ENCODE measurements at places on chromosomes 6 and 20.

DNA sequence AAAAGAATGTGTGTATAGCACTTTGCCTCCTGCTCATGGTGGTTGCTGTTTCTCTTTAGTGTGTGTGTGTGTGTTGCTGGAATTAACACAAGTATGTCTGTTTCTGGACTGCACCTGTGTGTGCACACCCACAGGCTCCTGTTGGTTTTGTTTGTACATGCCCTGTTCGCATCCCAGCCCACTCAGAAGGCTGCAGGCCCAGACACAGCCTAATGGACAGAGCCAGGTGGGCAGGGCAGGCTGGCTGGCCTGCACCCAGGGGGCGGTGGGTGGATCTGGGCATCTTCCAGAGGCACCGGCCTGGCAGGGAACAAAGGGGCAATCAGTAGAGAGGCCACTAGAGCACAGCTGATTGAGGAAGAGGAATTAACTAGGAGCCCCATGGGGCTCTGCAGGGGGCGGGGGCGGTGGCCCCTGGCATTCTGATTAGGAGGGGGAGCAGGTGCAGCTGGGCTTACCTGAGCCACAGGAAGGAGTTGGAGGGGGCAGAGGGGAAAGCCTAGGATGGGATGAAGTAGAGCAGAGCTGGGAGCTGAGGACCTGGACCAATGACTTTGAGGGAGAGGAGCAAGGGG lies 21.9 kb downstream of the CD40 start:
- H3K27me3 ChIP-seq: no peaks in the 10 kb centered on the region
- no peak overlapping the region for H3K27ac ChIP-seq
- no peak overlapping the region for H3K4me3 ChIP-seq

DNA sequence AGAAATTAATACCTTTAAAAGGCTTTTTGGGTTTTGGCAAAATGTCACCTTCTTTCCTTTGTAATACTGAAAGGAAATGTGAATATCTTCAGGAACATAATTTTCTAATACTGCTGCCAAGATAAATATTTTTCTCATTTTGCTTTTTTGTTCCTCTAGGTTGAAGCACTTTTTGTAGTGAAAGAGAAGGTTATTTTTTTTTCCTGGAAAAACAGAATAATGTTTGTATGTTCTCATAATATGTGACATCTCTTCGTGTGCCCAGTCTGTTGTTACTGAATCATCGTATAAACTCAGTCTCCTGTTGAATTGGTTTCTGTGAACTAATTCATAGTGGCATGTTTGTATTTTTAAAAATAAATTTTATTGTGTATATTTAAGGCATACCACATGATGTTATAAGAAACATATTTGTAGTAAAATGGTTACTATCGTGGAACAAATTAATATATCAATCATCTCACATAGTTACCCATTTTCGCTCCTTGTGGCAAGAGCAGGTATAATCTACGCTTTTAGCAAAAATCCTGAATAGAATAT lies 74.4 kb downstream of the SH3BGRL2 start:
- H3K27me3 ChIP-seq: no peaks in the 10 kb centered on the region
- no peak overlapping the region for H3K4me3 ChIP-seq
- no peaks in the 10 kb centered on the region for H3K4me1 ChIP-seq
- DNase-seq: no peak

DNA sequence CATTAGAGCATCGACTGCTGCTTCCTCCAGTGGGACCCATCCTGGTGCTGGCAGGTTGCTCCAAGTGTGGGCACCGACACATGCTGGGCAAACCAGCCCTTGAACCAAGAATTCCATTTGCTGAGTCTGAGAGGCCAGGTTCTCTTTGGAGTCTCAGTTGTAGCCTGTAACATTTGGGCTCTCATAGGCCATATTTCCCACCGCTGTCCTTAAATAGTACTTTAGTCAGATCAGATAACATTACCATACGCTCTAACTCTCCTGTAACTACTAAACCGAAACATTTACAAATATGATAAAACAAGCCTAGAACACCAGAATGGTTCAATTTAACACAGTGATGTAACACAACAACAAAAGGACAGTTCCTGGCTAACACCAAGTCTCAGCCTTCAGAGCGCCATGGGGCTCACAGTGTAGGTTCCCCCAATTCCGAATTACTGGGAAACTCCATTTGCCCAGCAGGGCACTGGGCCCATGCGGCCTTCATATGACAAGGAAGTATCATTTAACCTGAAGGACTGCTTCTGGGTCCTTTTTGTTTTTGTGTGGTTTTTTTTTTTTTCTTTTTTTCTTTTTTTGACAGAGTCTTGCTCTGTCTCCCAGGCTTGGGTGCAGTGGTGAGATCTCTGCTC lies 28.4 kb upstream of the CD93 start:
- H3K4me3 ChIP-seq: no peak overlapping the region
- no peak for DNase-seq
- H3K36me3 ChIP-seq: no peaks in the 10 kb centered on the region
- H3K27me3 ChIP-seq: peaks cover 4% of the 10 kb centered on the region
- H3K4me1 ChIP-seq: no peaks in the 10 kb centered on the region
- H3K27ac ChIP-seq: no peak overlapping the region

DNA sequence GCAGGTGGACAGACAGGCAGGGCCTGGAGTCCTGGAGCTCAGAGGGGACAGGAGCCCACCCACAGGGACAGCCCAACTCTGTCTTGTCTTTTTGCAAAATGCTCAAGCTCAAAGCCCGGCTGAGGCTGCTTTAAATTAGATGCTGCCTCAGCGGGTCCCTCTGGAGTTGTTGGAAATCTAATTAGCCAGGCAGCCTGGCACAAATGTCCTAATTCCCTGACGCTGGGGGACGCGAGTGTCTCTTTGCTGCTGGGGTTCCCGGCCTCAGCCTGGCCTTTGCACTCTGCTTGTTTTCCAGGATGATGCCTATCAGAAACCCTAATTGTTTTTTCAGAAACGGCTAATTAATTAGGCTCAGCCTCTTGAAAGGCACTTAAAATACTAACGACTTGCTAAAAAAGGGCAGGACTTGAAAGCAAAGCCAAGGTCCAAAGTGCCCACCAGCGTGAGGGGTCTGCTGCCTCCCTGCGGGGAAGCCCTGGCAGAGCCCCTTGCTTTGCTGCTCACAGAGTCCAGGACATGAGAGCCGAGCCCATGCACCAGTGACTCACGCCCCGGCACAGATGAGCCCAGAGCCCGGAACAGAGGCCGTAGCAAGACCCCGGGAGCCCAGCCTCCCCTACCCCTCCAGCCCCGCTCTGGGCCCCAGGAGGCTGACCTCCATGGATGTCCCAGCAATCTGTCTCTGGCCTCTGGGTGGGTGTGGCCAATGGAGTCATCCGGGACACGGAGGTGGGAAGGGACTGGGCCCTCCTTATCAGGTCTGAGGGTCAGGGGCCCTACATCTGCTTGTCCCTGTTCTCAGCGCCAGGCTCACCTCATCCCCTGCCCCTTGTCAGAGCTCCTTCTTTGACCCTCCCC lies 46.0 kb upstream of the BHLHE23 start:
- no peaks in the 10 kb centered on the region for H3K36me3 ChIP-seq
- H3K4me3 ChIP-seq: no peak overlapping the region
- peaks cover 3% of the 10 kb centered on the region for H3K27me3 ChIP-seq
- DNase-seq: no peak
- no peaks in the 10 kb centered on the region for H3K4me1 ChIP-seq
